ENCODE measurements at places on chromosomes 1 and 21. TPM values are rescaled to one million over a fixed set of nuclear protein-coding genes. Genes with fewer than 3 reads are reported as not detected.

DNA sequence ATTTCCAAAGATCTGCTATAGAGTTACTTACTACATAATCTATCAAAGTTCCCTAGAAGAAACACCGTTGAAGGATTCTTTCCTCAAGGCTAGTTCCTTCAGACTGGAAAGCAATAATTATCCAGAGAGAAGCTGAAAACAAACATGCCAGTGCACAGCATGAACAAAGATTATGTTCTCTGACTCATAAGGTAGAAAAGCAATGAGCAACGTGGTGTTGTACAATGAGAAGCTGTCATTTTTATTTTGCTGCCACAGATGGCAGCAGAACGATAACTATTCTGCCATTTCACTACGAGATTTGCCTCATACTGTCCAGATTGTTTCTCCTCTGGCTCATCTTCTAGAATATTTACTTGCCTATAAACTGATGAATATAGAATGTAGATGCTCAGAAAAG lies 10.7 kb downstream of the EXTL2 start:
- peaks cover 1% of the 10 kb centered on the region for H3K36me3 ChIP-seq
- no peak overlapping the region for H3K4me3 ChIP-seq
- DNase-seq, result no peak
- peaks cover 1% of the 10 kb centered on the region for H3K4me1 ChIP-seq

DNA sequence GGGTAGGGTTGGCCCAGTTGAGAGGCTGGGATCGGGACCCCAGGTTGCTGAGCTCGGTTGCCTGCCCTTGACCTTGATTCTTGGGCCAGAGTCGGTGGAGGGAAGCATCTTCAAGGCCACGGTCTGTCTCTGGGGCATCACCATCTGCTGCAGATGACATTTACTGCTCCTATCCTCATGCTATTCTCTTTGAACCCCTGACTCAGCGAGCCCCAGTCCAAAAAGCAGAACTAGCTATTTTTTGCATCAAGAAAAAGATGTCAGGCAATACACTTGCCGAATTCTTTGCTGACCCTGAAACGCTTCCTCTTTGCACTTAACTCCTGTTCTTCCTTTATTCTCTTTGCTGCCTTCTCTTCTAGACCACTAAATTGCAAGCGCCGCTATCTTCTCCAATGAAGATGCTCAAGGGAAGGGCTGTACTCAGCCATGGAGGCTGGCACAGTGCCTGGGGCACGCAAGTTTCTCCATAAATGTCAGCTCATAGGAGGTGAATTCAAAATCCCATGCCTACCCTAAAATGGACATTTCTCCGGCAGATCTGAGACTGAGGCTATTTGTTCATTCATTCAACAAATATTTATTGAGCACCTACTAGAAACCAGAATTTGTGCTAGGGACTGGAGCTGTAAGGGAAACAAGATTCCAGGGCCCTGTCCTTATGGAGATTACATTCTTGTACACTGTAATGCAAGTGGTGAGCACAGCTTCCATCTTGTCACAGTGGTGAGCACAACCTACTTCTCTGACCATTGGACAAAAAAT lies 20.5 kb upstream of the CAPZB start:
- H3K27ac ChIP-seq, result no peak overlapping the region
- H3K4me1 ChIP-seq, result peaks cover 37% of the 10 kb centered on the region
- H3K27me3 ChIP-seq, result no peaks in the 10 kb centered on the region
- H3K4me3 ChIP-seq, result no peak overlapping the region
- DNase-seq, result no peak
- H3K36me3 ChIP-seq, result no peaks in the 10 kb centered on the region

VSIG8 gene
- not detected for total RNA-seq

GRCh38 chr21:39972976-39973770 lies 105.9 kb downstream of the PCP4 start:
- H3K27me3 ChIP-seq, result peaks cover 5% of the 10 kb centered on the region
- no peaks in the 10 kb centered on the region for H3K36me3 ChIP-seq
- no peak overlapping the region for H3K4me3 ChIP-seq
- no peak overlapping the region for H3K27ac ChIP-seq
- H3K4me1 ChIP-seq, result no peaks in the 10 kb centered on the region

C2CD4D gene
- 3.3 TPM for total RNA-seq

NPHP4 gene
- 14.0 TPM for total RNA-seq

GRCh38 chr1:20533635-20534034 lies 18.7 kb upstream of the FAM43B start:
- H3K27me3 ChIP-seq, result peaks cover 47% of the 10 kb centered on the region
- no peak overlapping the region for H3K4me3 ChIP-seq
- no peaks in the 10 kb centered on the region for H3K4me1 ChIP-seq
- no peak overlapping the region for H3K27ac ChIP-seq
- DNase-seq, result no peak
- H3K36me3 ChIP-seq, result no peaks in the 10 kb centered on the region

- peak; percentile 96 for DNase-seq
- H3K27me3 ChIP-seq, result no peaks in the 10 kb centered on the region
- H3K27ac ChIP-seq, result peak overlapping the region; percentile 93
- H3K4me1 ChIP-seq, result peaks cover 72% of the 10 kb centered on the region
- peak overlapping the region; percentile 54 for H3K4me3 ChIP-seq
These were observed 26.3 kb downstream of the ZBTB17 start for GRCh38 chr1:15949453-15950245.

APCS gene
- total RNA-seq, result not detected

GRCh38 chr1:23908453-23909341 lies 4.5 kb downstream of the CNR2 start:
- DNase-seq, result peak; percentile 26
- H3K36me3 ChIP-seq, result peaks cover under 1% of the 10 kb centered on the region
- H3K27me3 ChIP-seq, result peaks cover 17% of the 10 kb centered on the region

CD1B gene
- not detected for total RNA-seq

DNA sequence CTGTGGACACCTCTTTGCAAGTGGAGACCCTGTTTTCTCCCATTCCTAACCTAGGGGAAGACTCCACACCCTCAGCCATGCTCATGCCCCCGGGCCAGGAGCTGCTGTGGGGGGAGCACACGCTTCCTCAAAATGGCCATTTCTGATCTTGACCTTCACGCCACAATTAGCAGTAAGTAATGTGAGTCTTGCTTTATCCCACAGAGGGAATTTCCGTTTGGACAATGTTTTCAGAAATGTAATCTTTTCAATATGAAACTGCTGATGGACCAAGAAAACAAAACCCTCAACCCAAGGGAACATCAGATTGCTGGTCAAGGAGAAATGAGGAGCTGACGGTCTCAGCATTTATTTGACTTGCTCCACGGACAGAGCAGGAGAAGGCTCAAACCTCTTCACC lies 8.3 kb upstream of the KCNE1 start:
- DNase-seq, result no peak
- H3K27ac ChIP-seq, result no peak overlapping the region
- H3K4me3 ChIP-seq, result no peak overlapping the region
- H3K36me3 ChIP-seq, result peaks cover 17% of the 10 kb centered on the region
- peaks cover 19% of the 10 kb centered on the region for H3K4me1 ChIP-seq
- H3K27me3 ChIP-seq, result no peaks in the 10 kb centered on the region

GRCh38 chr1:228092342-228093049 lies 10.0 kb downstream of the ARF1 start:
- no peaks in the 10 kb centered on the region for H3K27me3 ChIP-seq
- DNase-seq, result peak; percentile 4
- H3K27ac ChIP-seq, result peak overlapping the region; percentile 65
- H3K4me3 ChIP-seq, result no peak overlapping the region

DNA sequence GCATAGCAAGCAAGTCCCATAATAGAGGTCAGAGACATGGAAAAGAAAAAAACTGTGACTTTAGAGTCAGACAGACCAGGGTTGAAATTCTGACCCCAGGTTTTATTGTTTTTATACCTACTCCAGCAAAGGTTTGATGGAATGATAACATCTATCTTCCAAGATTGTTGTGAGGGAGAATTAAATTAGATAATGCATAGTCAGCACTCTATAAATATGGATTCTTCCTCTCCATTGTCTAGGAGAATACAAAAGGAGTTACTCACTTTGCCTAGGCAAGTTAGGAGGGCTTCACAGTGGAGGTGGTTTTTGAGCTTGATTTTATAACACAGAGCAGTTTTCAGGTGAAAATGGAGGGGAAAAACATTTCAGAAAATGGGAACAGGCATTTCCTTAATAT lies 46.9 kb downstream of the KIRREL1 start:
- H3K36me3 ChIP-seq, result no peaks in the 10 kb centered on the region
- H3K27me3 ChIP-seq, result peaks cover 6% of the 10 kb centered on the region
- no peak overlapping the region for H3K27ac ChIP-seq
- no peak overlapping the region for H3K4me3 ChIP-seq
- no peaks in the 10 kb centered on the region for H3K4me1 ChIP-seq

DNA sequence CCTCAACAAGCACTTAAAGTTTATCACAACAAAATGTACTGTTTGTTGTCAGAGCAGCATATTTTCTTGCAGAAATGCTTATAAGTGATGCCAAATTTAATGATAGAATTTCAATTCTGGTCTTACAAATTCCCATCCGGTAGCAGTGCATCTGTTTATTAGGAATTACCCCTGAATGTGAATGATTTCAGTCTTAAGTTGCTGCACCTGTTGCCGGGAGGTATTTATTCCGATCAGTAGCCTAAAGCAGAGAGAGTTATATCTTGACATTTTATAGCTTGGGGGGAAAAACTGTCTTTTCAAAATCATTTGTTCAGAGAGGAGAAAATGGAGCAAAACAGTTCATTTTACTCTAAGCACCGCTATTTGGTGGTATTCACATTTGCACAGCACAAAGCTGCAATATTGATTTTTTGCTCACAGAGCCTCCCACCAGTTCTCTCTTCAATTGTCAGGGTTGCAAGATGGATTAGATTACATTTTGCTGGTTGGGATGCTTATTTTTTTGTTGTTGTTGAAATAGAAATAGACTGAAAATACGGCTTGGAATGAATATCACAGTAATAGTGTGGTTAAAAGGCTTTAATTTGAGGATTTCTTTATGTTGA lies 98.6 kb downstream of the ADGRL2 start:
- DNase-seq, result no peak

- H3K36me3 ChIP-seq, result no peaks in the 10 kb centered on the region
- peaks cover 8% of the 10 kb centered on the region for H3K4me1 ChIP-seq
- H3K27me3 ChIP-seq, result peaks cover 39% of the 10 kb centered on the region
- no peak for DNase-seq
These were observed 16.2 kb downstream of the C1orf216 start for GRCh38 chr1:35702508-35702907.

DNA sequence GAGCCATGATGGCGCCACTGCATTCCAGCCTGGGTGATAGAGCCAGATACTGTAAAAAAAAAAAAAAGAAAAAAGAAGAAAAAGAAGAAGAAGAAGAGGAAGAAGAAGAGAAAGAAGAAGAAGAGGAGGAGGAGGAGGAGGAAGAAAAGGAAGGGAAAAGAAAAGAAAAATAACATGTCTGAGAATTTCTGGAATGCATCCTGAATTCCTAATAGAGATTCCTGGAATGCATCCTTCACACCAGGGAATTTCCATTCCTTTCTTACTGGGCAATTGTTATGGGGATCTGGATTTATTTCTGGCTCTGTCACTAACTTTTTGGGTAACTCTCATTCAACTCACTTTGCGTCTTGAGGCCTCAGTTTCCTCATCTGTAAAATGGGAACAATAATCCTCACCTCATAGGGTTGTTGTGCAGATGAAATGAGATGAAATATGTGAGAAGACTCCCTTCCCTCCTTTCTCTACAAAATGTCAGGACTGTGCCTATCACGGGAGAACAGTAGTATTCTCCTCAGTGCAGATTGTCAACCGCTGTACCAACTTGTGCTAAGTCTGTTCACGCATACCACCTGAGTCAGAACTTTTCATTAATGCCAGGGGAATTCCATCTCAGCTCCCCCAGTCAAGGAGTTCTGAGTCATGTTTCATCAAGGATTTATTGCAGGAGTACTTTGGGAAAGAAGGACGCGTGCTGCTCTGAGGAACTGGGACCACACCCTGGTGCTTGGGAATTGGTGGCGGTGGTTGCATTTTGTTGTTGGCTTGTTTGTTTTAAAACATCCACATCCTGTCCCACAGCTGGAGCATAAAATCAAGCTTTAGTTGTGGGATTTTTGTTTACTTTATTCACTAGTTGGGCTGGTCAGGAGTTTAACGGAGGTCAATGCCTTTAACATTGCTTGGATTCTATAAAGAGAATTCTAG lies 42.4 kb upstream of the ROR1 start:
- no peaks in the 10 kb centered on the region for H3K4me1 ChIP-seq
- no peak for DNase-seq
- H3K36me3 ChIP-seq, result peaks cover 4% of the 10 kb centered on the region

DNA sequence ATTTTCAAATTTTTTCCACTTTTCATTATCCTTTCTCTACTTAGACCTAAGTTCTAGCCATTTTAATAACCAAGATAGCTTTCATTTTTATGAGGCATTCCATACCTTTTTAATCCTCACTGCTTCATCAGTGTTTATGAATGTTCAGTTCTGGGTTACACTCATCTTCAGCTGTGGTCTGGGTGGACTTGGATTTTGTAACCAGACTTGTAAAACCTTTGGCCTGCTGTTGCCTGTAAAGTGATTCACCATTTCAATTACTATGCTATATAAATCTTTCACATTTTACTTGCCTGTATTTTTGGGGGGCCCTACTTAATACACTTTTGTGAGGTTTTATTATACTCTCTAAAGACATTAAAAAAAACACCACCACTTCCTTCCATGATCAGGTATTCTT lies 46.2 kb downstream of the USP25 start:
- H3K27me3 ChIP-seq, result no peaks in the 10 kb centered on the region
- peaks cover 20% of the 10 kb centered on the region for H3K36me3 ChIP-seq
- H3K4me1 ChIP-seq, result peaks cover 23% of the 10 kb centered on the region
- no peak overlapping the region for H3K27ac ChIP-seq
- no peak for DNase-seq
- no peak overlapping the region for H3K4me3 ChIP-seq

DNA sequence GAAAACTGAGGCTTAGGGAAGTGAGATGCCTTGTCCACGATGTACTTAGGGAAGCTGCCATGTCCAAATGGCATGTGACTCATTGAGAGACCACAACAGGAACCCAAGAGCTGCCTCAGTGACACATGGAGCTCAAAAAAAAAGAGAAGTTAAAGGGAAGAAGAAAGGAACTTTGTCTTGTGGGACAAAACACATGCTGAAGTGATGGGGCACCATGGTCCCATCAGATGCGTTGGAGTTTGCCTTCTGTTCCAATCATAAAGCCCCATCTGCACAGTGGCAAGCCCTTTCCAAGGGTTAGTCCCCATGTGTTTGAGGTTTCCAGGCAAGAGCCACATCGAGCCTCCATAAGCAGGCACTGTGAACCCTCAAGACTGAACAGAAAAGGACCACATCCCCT lies 8.0 kb downstream of the MED8 start:
- no peak for DNase-seq
- H3K36me3 ChIP-seq, result peaks cover 40% of the 10 kb centered on the region
- no peak overlapping the region for H3K27ac ChIP-seq
- H3K4me1 ChIP-seq, result no peaks in the 10 kb centered on the region
- no peaks in the 10 kb centered on the region for H3K27me3 ChIP-seq
- no peak overlapping the region for H3K4me3 ChIP-seq

HSD3B1 gene
- total RNA-seq, result not detected

- no peaks in the 10 kb centered on the region for H3K36me3 ChIP-seq
- no peak for DNase-seq
- H3K27ac ChIP-seq, result no peak overlapping the region
- H3K27me3 ChIP-seq, result no peaks in the 10 kb centered on the region
- no peak overlapping the region for H3K4me3 ChIP-seq
These were observed 882.2 kb upstream of the B3GALT2 start for GRCh38 chr1:194068446-194069167.

- DNase-seq, result no peak
- no peaks in the 10 kb centered on the region for H3K27me3 ChIP-seq
- no peak overlapping the region for H3K4me3 ChIP-seq
- H3K4me1 ChIP-seq, result no peaks in the 10 kb centered on the region
These were observed 1.1 kb downstream of the CCDC17 start for GRCh38 chr1:45622524-45623394.

HRNR gene
- not detected for total RNA-seq

- H3K36me3 ChIP-seq, result no peaks in the 10 kb centered on the region
- H3K4me3 ChIP-seq, result no peak overlapping the region
- H3K27ac ChIP-seq, result no peak overlapping the region
- peaks cover 12% of the 10 kb centered on the region for H3K27me3 ChIP-seq
- peaks cover 3% of the 10 kb centered on the region for H3K4me1 ChIP-seq
- no peak for DNase-seq
These were observed 46.2 kb upstream of the ZC3H11B start for GRCh38 chr1:219659005-219659600.

NDC1 gene
- 32.0 TPM for total RNA-seq
